MCF 10A (cell line): ENCODE measurements at places on chromosomes 7 and 10. TPM values are rescaled to one million over a fixed set of nuclear protein-coding genes. Genes with fewer than 3 reads are reported as not detected.
A peak's percentile ranks its signal among the peaks of the same experiment; 100 is the strongest.

DNA sequence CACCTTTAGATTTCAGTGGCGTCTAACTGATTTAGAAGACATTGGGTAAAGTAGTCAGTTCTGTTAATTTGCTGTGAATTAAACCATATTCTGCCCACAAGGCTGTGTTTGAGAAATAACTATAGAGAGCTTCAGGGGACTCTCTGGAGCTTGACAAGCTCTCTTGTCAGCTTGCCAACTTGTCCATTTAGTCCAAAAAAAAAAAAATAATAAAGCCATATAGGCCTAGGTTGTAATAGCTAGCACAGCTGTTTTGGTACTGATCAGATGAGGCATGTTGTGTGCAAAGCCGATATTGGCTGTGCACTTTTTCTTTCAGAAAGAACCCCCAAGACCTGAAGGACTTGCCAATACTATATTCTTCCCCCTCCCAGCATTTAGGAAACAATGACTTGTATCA, 20.2 kb upstream of the ZNF282 start:
- no peak for DNase-seq

Gene PNLIP
- not detected in 2 replicates for total RNA-seq

GRCh38 chr10:47257396-47258120, 42.4 kb upstream of the GDF10 start:
- DNase-seq = peak; percentile 35

DNA sequence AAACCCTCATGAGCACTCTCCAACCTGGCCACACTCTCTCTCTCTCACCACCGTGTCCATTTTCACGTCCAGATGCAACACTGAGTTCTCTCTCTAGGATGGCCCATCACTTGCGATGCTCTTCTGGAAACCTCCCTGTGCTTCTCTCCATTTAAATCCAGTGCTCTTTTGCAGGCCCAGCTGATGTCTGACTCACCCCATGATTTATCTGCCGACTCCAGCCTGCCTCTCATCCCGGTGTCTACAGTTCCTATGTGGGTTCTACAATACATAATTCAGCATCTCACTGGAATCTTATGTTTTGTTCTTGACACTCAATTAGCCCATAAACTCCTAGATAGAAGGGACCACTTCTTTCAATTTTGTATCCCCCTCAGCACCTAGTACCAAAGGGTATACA, 5.0 kb downstream of the TPK1 start:
- DNase-seq = peak; percentile 11

DNA sequence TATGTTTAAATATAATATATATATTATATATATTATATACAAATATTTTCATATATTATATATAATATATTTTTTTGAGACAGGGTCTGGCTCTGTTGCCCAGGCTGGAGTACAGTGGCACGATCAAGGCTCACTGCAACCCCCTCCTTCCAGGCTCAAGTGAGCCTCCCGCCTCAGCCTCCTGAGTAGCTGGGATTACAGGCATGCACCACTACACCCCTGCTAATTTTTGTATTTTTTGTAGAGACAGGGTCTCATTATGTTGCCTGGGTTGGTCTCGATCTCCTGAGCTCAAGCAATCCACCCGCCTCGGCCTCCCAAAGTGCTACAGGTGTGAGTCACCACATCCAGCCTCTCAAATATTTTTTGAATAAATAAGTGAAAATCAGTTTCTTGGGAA, 215.5 kb downstream of the GATA3 start:
- no peak for DNase-seq

GRCh38 chr10:61778137-61778536, 115.4 kb downstream of the CABCOCO1 start:
- no peak for DNase-seq

DNA sequence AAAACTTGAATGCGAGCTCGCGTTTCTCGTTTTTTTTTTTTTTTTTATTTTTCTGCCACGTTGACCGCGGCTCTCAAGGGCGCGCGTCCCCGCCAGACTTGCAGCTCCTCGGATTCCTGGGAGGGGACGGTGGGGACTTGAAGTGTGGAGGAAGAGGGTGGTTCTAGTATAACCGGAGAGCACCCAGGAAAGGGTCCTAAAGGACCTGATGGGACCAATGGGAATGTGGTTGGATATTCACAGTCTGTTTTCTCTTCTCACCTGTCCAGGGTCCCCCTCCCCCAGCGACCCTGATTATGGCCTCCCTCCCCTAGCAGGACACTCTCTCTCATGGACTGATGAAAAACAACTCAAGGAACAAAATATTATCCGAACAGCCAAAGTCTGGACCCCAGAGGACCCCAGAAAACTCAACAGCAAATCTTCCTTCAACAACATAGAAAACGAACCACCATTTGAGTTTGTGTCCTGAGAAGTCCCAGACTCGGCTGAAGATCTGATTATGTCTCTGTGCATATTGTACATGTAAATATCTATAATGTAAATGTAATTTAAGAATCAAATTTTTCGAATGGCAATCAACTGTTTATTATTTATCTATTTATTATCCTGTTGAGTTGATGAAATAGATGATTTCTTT, 1.4 kb downstream of the PTF1A start:
- DNase-seq = no peak

GRCh38 chr7:84216472-84216871, 21.9 kb upstream of the SEMA3A start:
- DNase-seq = no peak

GRCh38 chr7:117802660-117803059, 70.6 kb downstream of the CTTNBP2 start:
- DNase-seq = no peak

- DNase-seq = peak; percentile 63
Observed at GRCh38 chr10:102347236-102347828, 48.2 kb upstream of the NFKB2 start.
